ENCODE measurements at places on chromosomes 12 and 14.

DNA sequence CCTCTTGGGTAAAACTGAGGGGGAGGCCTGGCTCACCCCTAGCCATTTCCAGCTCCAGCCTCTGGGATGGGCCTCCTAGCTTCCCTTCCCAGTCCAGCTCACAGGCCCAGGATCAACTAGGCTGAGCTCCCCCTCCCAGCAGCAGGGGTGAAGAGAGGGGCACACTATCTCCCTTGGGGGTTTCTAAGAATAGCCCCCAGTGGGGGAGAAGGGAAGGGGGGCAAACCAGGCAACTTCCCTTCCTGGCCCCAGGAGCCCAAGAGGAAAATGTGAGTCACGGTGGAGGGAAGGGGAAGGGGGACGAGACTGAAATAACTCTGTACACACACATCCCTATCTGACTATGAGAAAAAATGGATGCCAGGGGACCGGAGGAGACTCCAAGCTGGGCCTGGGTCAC, 9.0 kb downstream of the ADCY6 start:
- DNase-seq, result no peak

GRCh38 chr12:24431872-24432271, 482.4 kb upstream of the SOX5 start:
- no peak for DNase-seq

GRCh38 chr14:71324767-71325272, 417.6 kb downstream of the PCNX1 start:
- peak; percentile 5 for DNase-seq

DNA sequence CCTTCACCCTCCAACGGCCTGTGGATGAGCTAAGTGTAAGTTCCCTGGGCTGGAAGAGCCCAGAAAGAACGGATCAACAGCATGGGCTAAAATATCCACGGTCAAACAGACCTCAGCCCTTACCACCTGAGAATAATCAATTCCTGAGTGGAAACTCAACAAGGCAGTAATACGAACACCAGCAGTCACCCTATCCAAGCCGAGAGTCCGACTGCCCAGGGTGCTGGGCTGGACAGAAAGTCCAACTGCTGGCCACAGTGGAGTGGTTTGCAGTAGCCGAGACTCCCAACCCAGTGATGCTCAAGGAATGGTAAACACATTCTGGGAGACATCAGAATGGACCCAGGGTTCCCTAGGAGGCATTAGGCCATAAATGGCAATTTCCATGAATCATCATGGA, 36.8 kb downstream of the ANO2 start:
- no peak for DNase-seq

- DNase-seq, result no peak
Observed at GRCh38 chr12:48937170-48937569, 11.9 kb upstream of the FKBP11 start.

DNA sequence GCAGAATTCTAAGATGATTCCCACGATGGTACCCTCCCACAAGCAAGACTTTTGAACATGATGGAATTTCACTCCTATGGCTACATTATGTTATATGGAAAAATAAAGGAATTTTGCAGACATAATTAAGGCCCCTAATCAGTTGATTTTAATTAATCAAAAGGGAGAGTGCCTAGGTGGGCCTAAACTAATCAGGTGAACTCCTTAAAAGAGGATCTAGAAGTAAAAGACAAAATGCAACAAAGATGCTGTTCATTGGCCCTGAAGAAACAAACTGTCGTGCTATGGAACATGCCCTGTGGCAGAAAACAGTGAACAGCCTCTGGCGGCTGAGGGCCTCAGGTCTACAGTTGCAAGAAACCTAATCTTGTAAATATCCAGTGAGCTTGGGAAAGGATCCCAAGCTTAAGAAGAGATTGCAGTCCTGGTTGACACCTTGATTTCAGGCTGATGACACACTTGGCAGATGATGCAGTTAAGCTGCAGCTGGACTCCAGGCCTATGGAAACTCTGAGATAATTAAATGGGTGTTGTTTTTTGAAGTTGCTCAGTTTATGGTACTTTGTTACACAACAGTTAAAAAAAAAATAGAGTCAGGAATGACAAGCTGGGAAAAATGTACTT, 13.8 kb downstream of the TMCC3 start:
- no peak for DNase-seq

DNA sequence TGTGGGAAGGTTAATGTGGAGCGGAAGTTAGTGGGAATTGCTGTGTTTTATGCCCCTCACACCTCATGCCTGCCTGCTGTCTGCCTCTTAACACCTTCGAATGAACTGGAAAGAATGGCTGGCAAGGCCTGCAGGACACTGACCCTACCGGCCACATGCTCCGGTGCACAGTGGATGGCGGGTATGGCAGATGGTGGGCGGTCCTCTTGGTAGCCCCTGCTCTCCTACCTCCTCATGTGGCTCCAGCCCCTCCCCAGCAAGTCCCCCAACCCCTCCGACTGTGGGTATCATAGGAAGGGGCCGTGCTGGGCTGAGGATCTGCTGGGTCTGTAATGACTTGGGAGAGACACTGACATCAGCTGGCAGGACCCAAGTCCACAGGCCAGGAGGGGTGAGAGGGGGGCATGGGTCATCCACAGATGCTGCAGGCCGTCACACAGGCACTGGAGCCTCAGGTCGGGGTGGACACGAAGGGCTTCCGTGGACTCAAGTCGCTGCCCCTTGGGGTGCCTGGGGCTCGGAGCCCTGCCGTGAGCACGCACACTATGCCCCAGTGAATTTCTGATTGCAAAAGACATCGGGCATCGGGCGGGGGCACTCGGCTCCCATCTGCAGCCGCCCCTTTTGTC, 77.4 kb downstream of the KIF26A start:
- DNase-seq, result no peak

GRCh38 chr12:38907201-38907923, 2.0 kb upstream of the CPNE8 start:
- no peak for DNase-seq

DNA sequence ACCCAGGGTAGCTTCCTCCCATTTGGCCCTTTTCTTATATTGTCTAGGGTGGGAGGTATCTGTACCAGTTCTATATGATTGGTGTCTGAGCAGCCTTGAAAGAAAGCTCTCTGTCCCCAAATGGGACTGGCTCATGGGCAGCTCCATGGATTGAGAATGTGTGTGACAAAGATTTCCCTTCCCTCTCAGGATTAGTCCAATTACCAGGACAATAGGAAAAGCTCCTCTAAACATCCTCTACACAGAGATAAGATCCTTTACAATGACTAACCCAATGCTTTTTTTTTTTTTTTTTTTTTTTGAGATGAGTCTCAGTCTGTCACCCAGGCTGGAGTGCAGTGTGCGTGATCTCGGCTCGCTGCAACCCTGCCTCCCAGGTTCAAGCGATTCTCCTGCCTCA, 112.1 kb downstream of the SLC35F4 start:
- no peak for DNase-seq

DNA sequence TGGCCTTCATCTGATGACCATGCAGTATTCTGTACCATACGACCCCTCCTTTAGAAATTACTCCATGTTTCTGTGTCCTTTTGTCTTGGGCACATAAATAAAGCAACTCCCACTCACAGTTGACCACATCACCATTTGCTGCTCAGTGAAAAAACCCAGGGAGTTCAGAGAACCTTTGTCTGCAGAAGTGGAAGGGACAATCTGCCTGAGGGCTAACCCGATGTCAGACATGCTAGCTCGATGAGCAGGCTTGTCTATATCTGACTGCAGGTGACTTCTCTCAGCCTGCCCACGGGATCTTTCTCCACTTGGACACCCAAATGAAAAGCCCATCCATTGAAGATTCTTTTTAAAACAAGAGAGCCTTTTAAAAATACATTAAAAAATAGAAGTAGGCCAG, 45.7 kb upstream of the GRIP1 start:
- DNase-seq, result no peak

DNA sequence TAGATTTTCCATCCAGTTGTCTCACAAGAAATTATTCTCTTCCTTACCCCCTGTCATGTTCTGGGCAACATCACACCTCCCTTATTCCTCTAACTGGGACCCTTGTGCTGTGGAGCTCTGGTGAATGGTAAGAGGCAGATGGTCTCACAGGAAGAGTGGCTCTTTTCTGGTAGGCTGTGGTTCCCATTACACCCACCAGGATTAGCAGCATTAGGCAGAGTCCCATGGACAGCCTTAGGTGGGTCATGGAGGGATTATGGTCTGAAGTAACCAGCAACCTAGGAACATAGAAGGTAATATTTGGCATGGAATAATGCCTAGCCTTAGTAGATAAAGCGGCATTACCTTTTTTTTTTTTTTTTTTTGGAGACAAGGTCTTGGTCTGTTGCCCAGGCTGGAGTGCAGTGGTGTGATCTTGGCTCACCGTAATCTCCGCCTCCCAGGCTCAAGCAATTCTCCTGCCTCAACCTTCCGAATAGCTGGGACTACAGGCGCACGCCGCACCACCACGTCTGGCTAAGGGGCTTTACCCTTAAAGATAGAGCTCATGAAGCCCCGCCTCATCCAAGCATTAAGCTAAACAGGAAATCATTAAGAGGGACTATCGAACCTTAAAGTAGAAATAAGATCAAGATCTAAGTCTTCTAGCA, 4.0 kb downstream of the C14orf119 start:
- no peak for DNase-seq

GRCh38 chr12:12070674-12071656, at the start of gene BCL2L14:
TSS of gene BCL2L14 (plus strand) at chr12:12070939. CDS start at chr12:12079306, 8,367 bp downstream.
- DNase-seq, result peak; percentile 3

DNA sequence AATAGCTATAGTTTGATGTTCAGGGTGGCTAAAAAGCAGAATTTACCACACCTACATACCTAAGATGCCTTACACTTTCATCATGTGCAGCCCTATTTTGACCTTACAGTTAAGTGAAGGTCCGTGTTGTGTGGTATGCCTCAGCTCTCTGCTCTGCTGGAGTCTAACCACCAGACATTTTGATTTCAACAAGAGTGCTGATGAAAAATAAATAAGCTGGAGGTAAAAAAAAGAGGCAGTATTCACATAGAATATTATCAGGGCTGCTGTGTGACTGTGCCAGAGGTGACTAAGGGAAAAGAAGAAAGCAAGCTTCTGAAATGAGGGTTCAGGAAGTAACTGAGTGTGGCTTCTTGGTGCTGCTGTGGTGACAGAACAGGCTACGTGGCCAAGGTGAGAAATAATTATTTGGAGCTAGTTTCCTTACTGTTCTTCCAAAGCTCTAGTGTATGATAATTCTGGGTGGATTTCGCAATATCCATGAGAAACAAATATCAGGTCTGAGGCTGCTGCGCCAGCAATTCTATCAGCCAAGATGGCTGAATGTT, 188.8 kb downstream of the STXBP6 start:
- no peak for DNase-seq

- DNase-seq, result no peak
Observed at GRCh38 chr14:67395876-67396189, 16.1 kb downstream of the PLEK2 start.

- no peak for DNase-seq
Observed at GRCh38 chr14:105074601-105075053, 9.4 kb upstream of the GPR132 start.

- DNase-seq, result no peak
Observed at GRCh38 chr12:47833591-47834012, 13.9 kb upstream of the HDAC7 start.

- no peak for DNase-seq
Observed at GRCh38 chr14:81605660-81606059, 72.0 kb upstream of the SEL1L start.

GRCh38 chr14:51780741-51781140, 79.7 kb upstream of the GNG2 start:
- no peak for DNase-seq

- DNase-seq, result no peak
Observed at GRCh38 chr12:90076851-90077319, 368.2 kb upstream of the ATP2B1 start.

- no peak for DNase-seq
Observed at GRCh38 chr12:54497883-54498282, 331 bp downstream of the NCKAP1L start.

- DNase-seq, result no peak
Observed at GRCh38 chr14:34199585-34199984, 248.7 kb upstream of the EGLN3 start.

Data from stimulated activated CD4-positive, alpha-beta T cell treated with anti-CD3 and anti-CD28 coated beads, Interleukin-1b, Interleukin-23, amount 100 ng/mL, for 4 hours (primary cell).